Jurkat, Clone E6-1 (cell line): ENCODE measurements at places on chromosomes 2 and 18.

- no peak for DNase-seq
Observed at GRCh38 chr2:44330801-44331200, 30.5 kb downstream of the PREPL start.

DNA sequence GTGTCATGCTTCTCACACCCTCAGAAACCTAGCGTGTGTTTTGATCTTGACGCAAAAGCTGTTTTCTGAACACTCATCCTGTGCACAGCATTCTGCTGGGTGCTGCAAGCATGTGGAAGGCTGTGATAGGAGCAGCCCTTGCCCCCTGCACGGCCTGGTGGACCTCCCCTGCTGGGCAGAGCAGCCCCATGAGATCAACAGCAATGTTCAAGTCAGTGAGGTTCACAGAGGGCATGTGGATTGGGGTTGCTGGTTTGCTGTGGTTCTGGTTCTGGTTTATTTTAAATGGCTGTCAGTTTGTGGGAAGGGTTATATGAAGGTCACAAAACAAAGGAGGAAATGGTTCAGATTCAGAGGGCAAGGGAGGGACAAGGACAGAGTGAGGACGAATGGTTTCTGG lies 71.3 kb downstream of the SOWAHC start:
- no peak for DNase-seq

DNA sequence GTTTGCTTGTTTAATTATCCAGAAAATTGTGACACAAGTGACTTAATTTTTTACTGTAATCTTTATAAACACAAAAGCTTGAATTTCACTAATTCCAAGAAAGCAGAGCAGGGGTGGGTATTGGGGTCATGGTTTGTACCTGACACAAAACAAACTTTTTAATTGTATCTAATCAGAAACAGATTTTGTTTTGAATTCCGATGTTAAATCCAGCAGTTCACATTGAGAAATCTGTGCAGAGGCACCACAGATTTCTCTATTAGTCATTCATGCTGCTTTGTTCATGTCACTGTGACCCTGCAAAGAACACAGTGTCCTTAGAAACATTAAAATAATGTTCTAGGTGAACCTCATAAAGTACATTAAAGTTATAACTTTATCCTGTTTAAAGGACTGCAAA lies 443.4 kb downstream of the NYAP2 start:
- DNase-seq = no peak

DNA sequence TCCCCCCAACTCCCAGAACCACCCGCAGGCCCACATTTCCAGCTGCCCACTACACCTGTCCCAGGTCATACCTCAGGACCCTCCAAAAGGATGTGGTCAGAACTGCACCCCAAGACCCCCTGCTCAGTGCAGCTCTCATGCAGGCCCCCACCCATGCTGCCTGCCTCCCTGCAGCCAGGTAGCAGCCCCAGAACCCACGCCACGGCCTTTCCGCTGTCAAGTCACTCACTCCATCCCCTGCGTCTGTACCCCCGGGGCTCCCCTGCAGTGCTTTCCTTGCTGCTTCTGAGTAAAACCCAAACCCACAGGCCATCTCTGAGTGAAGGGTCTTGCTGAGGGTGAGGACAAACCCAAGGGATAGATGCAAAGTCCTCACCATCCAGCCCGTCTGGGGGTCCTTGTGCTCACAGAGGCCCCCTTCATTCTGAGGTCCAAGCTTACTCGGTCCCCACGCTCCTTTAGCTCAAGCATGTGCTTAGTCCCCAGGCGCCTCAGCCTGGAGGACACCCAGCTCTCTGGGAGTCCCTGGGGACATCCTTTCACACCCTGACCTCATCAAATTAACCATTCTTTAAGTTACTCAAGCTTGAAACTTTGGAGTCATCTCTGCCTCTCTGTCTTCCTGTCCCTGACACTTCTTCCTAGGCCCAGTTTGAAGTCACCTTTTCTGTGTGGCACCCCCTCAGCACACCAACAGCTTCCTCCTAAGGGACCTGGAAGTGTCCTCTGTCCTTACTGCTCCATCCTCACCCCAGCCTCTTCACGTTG lies 130.1 kb downstream of the SMAD7 start:
- no peak for DNase-seq

DNA sequence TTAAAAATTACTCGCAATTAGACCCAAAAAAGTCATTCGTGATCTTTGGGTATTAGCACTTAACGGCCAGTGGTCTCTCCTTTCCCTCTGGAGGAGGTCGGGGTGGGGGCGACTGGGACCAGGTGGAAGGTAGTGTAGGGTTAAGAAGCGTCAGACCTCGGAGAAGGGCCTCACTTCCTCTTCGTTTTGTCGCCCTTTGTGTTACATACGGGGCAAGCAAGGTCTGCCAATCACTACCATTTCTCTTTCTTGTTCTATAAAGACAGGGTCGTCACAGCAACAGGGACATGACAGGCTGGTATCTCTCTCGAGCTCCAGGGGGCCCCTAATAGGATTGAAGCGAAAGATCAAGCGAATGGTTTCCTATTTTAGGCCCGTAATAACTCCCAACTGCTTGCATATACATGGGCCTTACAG lies 136.6 kb downstream of the INSIG2 start:
- DNase-seq = no peak

- DNase-seq = no peak
Observed at GRCh38 chr2:187302586-187302985, 145.5 kb downstream of the CALCRL start.

- no peak for DNase-seq
Observed at GRCh38 chr18:57128220-57128932, 18.5 kb upstream of the BOD1L2 start.

DNA sequence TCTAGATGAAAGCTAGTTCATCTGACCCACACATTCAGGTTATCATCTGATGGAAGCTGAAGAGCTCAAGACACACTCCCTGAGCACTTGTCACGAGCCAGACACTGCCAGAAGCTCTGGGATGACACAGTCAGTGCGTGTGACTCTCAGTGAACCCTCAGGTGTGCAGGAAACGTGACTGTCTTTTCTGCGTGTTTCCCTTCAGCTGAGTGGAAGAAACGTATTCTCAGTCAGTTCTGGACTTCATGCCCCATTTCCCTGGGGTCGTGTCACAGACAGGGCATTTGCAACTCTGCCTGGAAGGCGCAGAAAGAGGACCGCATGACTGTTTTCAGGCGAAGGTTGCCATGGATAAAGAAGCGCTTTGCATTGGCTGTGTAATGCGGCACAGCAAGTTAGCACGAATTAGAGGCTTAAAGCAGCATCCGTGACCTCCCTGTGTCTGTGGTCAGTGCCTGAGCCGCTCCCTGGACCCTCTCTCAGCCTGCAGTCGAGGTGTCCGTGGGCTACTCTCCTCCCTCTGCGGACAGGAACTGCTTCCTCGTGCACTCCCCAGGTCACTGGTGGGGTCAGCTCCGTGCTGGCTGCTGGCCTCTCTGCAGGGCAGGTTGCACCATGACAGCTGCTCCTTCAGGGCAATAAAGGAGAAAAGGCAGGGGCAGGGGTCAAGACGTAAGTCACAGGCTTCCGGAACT lies 3.3 kb upstream of the ALLC start:
- DNase-seq = no peak

- DNase-seq = no peak
Observed at GRCh38 chr2:33632831-33633230, 33.7 kb upstream of the FAM98A start.

DNA sequence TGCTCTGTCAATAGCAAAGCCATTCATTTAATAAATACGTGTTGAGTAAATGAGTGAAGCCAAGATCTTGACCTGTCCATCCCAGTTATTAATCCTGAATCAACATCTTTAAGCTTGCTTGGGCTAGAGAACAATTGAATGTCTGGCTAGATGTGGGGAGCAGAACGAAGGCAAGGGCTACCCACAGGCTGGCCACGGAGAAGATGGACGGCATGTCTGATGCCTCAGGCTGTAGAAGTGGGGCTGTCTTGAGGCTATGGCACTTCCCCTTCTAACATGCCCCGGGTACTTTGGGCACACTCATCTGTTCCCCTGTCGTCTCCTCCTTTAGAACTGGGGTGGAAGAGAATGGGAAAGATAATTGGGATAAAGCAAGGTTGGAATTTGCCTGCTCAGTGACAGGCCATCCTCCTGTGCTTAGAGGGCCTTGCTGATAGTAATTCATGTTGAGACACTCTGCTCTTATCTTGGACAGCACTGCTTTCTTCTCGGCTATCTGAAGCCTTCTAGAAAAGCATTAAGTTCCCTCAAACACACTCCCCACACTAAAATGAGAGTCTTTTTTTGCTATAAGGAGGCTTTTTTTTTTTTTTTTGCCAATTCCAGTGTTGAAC lies 225.7 kb downstream of the MREG start:
- no peak for DNase-seq

GRCh38 chr2:110103061-110103961 lies 12.3 kb downstream of the MALL start:
- DNase-seq = no peak

- DNase-seq = no peak
Observed at GRCh38 chr2:239389414-239390329, 11.1 kb downstream of the HDAC4 start.

GRCh38 chr2:6723865-6724604 lies 141.7 kb downstream of the CMPK2 start:
- DNase-seq = no peak

- DNase-seq = no peak
Observed at GRCh38 chr18:55983433-55983832, 395.4 kb upstream of the TCF4 start.

GRCh38 chr18:21242141-21242779 lies at the start of gene GREB1L:
GREB1L (plus strand) TSS chr18:21242232; CDS start chr18:21383519, 141,287 bp downstream.
- no peak for DNase-seq

DNA sequence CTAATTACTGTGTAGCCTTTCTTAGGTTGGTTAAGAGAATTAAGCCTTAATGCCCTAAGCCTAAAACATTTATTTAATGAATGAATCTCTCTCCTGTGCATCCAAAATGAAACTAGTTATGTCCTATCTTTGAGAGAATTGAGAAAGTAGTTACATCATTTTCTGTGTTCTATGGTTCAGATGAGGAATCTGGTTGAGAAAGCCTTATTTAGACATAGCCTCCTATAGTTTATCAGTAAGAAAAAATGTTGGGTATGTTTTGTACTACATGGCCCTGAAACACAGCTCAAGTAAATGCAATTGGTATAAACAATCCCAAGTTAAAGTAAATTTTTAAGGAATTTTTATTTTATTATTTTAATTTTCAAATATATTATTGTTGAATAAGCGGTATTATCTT lies 25.9 kb upstream of the RAMP1 start:
- no peak for DNase-seq

DNA sequence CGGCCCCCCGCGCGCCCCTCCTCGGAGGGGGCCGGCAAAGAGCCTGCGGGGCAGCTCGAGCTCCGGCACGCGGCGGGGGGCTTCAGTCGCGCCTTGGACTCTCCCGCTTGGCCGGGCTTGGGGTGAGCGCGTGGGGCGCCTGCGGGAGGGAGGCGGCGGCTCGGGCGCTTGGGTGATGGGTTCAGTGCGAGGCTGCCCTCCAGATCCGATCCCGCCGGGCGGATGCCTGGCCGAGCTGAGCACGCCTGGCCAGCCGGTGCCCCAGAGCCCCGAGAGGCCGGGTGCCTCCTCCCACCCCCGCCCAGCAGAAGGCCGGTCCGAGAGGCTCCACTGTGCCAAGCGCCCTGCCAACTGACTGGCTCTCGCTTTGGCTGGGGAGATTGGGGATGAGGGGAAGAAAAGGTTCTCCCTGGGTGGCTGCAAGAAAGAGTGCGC lies 273 bp upstream of the NXPH2 start:
- no peak for DNase-seq

DNA sequence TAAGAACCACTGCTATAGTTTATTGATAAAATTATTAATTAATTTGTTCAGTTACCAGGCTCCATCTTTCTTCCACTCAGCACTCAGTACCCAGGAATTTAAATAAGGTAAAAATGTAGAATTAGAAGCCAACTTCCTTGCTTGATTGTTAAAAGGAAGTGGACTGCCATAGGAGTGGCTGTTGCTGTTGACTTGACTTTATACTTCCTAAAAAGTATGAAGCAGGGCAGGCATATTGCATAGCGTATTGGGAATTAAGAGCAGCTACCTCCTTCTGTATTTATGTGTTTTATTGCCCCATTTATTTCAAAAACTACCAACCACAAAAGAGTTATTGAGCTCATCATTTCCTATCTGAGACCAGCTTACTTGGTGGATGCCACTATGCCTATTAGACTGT lies 27.9 kb downstream of the PSMD1 start:
- no peak for DNase-seq

- DNase-seq = no peak
Observed at GRCh38 chr2:107419191-107419590, 407.5 kb upstream of the RGPD4 start.

- DNase-seq = no peak
Observed at GRCh38 chr2:88897715-88898114, 206.2 kb downstream of the RPIA start.

DNA sequence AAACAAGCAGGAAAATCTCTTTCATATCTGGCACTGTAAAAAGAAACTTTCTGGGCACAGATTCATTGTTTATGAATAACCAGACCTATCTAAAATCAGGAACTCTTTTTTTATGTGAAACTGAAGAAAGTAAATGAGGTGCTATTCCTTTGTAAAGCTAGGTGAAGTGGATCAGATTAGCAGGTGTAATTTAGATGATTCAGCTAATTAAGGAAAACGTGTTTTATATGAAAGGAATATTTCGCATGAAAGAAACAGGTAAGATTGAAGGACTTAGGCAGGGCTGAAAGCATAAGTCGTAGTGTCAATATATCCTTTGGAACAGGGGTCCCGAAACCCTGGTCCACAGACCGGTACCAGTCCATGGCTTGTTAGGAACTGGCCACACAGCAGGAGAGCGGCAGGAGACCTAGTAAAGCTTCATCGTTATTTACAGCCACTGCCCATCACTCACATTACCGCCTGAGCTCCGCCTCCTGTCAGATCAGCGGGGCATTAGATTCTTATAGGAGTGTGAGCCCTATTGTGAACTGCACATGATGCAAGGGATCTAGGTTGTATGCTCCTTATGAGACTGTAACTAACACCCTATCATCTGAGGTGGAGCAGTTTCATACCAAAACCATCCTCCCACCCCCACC lies 20.3 kb upstream of the XIRP2 start:
- DNase-seq = no peak

- DNase-seq = no peak
Observed at GRCh38 chr2:154447727-154448418, 250.6 kb upstream of the KCNJ3 start.

GRCh38 chr2:62467100-62467474 lies 38.9 kb downstream of the TMEM17 start:
- DNase-seq = no peak

- DNase-seq = no peak
Observed at GRCh38 chr18:2338601-2339000, 232.7 kb downstream of the METTL4 start.
